ENCODE measurements at places on chromosomes 1 and 21.

DNA sequence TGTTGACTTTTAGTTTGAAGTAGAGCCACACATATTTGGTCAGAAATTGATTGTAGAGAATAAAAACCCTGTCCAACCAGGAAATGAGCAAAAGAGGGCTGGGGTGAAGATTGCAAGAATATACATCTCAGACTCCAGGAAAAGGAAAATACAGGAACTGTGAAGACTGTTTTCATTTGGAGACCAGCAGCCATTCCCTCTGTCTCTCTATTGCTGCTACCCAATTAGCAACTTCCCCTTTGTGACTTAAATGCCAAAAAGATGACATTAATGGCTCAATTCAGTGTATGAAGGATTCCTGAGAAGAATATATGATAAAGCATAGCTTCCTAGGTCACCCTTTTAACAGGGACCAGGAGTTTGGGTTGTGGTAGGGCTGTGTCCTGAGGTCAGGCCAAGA, 31.6 kb upstream of the CEP350 start:
- no peak for DNase-seq

DNA sequence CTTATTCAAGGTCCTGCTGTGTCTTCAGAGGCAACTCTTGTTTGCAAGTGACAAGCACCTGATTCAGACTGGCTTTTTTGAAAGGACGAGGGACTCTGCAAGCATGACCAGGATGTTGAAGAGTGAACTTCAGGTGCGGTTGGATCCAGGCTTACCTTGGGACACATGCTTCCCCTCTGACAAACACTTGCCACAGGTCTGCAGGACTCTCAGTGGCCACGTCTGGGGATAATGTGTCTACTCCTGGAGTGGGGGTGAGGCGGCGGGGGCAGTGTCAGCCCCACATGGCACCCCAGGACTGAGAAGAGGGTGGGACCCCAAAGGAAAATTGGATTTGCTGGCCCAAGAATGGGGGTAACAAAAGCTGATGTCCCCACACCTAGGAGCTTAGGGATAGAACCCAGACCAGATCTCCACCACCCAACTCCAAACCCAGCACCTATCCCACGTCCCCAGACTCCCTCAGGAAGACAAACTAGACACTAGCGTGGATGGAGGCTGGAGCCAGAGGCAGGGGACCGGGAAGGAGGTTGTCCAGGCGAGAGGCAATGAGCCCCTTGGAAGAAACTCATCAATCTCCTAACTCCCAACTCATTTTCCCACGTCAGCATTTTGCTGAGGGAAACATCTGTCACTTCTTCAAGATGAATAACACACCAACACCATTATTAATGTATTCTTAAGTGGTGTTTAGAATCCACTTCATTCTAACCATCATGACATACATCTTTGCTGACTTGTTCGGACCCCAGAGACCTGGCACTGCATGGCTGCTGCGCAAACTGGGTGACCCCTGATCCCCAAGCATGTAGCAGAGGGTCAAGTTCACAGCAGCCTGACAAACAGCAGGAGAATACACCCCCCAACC, 32.0 kb upstream of the LAPTM5 start:
- no peak for DNase-seq

DNA sequence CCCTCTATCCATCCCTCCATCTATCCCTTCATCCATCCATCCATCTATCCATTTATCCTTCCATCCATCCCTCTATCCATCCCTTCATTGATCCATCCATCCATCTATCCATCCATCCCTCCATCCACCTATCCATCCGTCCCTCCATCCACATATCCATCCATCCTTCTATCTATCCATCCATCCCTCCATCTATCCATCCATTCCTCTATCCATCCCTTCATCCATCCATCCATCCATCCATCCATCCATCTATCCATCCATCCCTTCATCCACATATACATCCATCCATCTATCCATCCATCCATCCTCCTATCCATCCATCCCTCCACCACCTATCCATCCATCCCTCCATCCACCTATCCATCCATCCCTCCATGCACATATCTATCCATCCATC, 23.6 kb downstream of the MATN1 start:
- no peak for DNase-seq

DNA sequence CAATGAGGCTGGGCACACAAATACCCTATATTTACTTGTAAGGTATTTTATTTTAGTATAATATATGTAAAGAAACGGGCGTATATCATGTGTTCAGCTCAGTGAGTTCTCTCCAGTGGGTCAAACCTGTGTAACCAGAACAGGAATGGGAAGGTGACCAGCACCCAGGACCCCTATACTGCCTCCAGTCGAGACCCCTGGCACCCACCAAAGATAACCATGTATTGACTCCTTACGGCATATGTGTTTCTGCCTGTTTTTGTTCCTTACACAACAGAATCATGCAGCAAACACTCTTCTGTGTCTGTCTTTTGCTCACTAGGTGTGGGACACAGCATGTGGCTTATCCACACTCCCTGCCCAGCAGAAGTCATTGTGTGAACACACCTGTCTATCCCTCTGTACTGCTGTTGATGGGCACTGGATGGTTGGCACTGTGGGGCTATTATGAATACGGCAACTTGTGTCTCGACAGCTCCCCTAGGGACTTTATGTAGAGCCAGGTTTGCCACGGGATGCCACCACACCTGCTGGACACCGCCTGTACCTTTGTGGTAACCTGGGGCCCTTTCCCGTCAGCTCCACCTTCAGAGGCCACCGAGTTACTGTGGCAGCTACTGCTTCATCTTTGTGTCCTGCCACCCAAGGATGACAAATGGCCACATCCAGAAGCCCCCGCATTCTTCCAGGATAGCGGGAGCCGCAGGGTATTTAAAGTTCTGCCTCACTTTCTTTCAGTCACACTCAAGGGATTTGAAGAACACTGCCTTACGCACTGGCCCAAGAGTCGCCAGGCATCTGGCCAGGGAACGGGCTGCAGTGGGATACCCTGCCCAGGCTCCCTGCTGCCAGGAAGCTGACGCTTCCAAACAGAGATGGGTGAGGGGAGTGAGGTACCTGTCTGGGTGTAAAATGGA, 23.5 kb upstream of the C2CD2 start:
- DNase-seq, result no peak

GRCh38 chr1:214215583-214215982, 65.4 kb upstream of the SMYD2 start:
- no peak for DNase-seq

GRCh38 chr1:118151312-118151937, 33.6 kb downstream of the SPAG17 start:
- DNase-seq, result peak; percentile 55

DNA sequence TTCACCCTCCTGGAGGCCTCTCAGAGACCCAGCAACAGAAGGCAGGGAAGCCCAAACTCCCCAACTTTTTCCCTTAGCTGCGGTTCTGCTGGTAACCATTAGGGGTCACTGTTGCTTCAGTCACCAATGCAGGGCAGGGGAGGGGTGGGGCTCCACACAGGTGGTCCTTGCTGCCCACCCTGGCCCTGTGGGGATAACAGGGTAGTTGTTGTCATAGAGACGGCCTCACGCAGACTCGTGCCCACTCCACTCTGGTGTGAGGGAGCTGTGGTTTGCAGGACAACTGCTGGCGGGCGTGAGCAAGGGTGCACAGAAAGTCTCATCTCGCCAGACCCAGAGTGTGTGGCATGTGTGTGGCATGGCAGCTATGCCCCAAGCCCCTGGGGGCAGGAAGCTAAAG, 19.9 kb downstream of the INSRR start:
- no peak for DNase-seq

- DNase-seq, result no peak
Measured at GRCh38 chr21:38675182-38675824, 130.4 kb upstream of the ETS2 start.

GRCh38 chr1:106717591-106717990, 338.9 kb upstream of the PRMT6 start:
- no peak for DNase-seq

DNA sequence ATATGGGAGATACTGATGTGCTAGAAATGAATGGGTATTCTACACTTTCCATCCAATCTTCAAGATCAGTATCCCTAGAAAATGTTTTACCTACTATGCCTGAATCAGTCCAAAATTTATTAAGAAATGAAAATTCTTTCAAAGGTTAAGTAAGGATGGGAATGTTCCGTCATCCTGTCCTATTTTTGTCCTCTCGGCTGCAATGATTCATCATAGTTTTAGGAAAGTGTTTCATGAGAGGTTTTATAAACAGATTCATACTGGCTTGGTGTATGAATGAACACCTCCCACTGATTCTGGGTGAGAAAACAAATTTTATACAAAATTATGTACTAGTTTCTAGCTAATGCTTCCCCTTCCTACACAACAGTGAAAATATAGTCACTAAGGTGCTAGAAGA, 504.6 kb upstream of the NR5A2 start:
- DNase-seq, result no peak

GRCh38 chr1:12501661-12502060, 116.3 kb downstream of the DHRS3 start:
- no peak for DNase-seq

DNA sequence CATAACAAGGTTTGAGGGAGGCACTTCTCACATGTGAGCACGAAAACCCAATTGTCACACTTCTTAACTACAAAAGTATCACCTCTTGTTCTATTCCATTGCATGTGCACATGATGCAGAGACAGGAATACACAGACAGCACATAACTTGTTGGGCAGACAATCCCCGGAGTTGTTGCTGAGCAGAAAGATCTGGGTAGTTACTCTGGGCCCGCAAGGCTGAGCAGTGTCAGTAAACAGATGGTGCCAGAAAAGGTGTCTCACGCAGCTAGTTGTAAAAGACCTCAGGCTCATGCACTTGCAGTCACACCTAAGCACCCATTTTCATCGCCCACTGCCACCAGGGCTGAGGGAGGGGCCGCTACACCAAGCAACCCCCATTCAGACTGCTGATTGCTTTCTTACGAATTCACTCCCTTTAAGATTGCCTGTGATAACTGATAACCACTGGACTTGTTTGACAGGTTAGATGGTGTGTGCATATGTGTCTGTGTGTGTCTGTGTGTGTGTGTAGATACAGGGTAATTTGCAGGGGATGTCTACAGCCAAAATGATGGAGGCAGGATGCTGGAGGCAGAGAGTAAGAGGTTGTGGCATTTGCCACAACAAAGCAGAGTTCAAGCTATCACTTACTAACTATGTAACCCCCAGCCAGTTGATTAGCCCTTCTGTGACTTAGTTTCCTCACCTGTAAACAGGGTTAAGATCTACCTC, 4.2 kb downstream of the LGR6 start:
- no peak for DNase-seq

DNA sequence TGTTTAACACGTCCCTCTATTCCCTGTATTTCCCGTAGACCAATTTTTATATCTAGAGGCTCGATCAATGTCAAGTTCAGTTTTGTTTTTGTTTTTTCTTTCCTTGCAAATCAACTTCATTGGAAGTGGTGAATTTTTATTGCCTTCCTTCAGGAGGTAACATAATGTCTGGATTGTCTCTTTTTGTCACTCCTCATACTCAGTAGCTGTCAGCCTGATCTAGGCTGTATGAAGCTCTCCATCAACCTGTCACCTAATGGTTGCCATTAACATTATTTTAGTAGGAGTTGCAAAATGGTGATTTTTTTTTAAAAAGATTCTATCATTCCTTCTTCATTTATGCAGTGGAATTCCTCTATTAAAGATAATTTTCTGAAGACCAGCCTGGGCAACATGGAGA, 49.7 kb upstream of the KIF26B start:
- DNase-seq, result no peak

DNA sequence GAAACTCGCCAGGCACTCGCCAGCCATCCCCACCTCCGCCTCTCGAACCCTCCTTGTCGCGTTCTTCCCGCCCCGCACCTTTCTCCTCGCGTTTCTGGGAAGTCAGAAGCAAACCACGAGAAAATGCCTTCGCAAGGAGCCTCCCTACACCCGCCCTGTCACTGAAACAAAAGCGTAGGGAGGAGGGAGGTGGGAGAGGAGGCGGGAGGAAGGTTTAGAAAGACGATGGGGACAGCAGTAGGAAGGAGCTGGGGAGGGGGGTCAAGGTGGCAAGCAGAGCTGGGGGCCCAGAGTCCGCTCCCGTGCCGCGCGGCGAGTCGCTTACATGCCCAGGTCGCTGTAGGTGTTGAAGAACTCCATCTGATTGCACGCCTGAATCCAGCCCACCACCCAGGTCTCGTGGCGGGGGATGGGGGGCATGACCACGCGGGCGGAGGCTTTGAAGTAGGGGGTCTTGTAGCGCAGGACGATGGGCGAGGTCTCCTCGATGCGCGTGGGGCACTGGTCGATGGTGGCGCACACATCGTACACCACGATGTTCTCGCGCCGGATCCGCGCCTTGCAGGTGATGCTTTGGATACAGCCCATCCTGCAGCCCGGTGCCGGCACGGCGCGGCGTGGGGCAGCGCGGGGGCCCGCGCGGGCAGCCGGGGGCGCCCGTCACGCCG, 1.0 kb downstream of the FAM78B start:
- no peak for DNase-seq

GRCh38 chr1:44405798-44406736, 1.0 kb downstream of the RNF220 start:
- DNase-seq, result no peak

GRCh38 chr21:34279285-34279684, 84.5 kb upstream of the KCNE2 start:
- DNase-seq, result no peak

DNA sequence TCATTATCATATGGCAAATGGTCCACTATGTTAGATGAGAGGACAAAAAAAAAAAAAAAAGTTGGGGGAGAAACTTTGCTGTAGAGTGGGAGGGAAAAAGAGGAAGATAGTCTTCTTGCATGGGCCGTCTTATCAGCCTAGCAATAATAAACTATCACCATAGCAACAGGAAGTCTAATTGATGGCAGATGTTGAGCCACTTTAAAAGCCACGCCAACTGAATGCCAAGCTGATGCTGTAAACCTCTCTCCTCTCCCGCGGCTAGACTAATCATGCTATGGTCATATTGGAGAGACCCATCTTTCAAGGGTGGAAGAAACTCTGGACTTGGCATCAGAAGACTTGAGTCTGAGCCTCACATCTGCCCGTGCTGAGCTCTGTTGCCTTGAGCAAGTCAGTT, 122.2 kb upstream of the HOOK1 start:
- DNase-seq, result no peak

DNA sequence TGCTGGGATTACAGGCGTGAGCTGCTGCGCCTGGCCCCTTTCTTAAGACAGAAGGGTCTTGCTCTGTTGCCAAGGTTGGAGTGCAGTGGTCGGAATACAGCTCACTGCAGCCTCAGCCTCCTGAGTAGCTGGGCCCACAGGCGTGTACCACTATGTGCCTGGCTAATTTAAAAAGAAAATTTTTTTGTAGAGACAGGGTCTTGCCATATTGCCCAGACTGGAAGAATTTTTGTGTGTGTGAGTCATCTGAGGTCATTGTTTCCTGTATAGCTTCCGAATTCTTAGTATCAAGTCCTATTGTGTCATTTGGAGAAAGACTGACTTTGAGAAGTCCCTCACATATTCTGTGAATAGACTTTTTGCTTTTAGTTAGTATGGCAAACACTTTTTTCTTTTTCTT, 4.7 kb downstream of the SZRD1 start:
- no peak for DNase-seq

DNA sequence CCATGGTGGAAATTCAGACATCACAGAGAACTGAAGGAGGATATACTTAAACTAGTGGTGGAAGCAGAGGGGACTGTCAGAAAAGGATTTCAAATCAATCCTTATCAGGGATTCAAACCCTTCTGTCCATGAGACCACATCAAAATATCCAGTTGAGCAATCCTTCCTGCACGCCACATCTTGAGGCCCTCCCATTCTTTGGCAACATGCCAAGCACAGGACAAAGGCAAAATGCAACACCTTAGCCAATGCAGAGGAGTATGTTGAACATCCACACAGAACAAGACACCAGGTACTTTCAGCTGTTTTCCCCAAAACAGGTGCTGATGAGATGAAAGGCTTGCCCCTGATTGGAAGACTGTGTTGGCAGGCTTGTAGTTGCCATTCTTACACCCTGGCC, 81.8 kb upstream of the PLXNA2 start:
- DNase-seq, result no peak
